Activated CD8-positive, alpha-beta memory T cell treated with anti-CD3 and anti-CD28 coated beads, Interleukin-2, amount 10 ng/mL, durations not matched to agents 7 days and 5 days (primary cell): ENCODE measurements at places on chromosomes 1 and 21.
A peak's percentile ranks its signal among the peaks of the same experiment; 100 is the strongest.

DNA sequence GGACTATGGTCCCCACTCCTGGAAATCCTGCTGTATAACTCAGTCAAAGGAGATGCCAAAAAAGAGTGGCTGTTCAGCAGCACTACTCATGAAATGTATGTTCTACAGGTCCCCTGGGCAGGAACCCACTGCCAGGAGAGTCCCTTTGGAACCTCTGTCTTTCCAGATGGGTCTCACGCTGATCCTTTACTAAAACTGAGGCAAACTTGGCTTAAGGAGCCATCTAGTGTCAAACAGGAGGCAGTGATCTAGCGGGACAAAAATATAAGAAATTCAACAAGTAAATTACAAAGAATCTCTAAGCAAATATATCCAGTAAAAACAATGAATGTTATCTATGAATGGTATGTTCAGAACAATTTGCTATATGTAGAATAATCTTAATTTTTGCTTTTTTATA, 80.5 kb upstream of the PRMT6 start:
- H3K27ac ChIP-seq, result no peak overlapping the region
- H3K4me1 ChIP-seq, result no peaks in the 10 kb centered on the region
- H3K4me3 ChIP-seq, result no peak overlapping the region
- H3K36me3 ChIP-seq, result no peaks in the 10 kb centered on the region
- no peaks in the 10 kb centered on the region for H3K27me3 ChIP-seq
- no peak for DNase-seq

- H3K27me3 ChIP-seq, result no peaks in the 10 kb centered on the region
- H3K36me3 ChIP-seq, result no peaks in the 10 kb centered on the region
- no peak overlapping the region for H3K4me3 ChIP-seq
- H3K4me1 ChIP-seq, result no peaks in the 10 kb centered on the region
- no peak overlapping the region for H3K27ac ChIP-seq
Observed at GRCh38 chr1:53509775-53510174, 50.6 kb downstream of the DMRTB1 start.

GRCh38 chr1:225820522-225821120, 10.7 kb downstream of the EPHX1 start:
- H3K36me3 ChIP-seq, result no peaks in the 10 kb centered on the region

DNA sequence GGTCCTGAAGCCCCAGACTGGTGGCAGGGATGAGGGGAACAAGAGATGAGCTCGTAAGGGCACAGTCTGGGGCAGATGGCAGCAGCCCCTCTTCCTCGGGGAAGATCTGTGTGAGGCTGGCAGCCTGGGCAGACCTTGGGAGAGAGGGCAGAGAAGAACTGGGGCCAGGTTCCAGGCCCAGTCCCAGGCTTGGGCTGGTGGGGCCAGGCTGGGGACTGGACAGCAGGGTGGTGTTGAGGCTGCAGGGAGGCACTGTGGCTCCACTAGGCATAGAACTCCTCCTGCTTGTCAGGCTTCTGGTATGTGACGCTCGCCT, 35.7 kb downstream of the SDC3 start:
- H3K36me3 ChIP-seq, result no peaks in the 10 kb centered on the region
- H3K4me3 ChIP-seq, result no peak overlapping the region
- no peak overlapping the region for H3K27ac ChIP-seq
- DNase-seq, result no peak
- peaks cover 5% of the 10 kb centered on the region for H3K4me1 ChIP-seq

DNA sequence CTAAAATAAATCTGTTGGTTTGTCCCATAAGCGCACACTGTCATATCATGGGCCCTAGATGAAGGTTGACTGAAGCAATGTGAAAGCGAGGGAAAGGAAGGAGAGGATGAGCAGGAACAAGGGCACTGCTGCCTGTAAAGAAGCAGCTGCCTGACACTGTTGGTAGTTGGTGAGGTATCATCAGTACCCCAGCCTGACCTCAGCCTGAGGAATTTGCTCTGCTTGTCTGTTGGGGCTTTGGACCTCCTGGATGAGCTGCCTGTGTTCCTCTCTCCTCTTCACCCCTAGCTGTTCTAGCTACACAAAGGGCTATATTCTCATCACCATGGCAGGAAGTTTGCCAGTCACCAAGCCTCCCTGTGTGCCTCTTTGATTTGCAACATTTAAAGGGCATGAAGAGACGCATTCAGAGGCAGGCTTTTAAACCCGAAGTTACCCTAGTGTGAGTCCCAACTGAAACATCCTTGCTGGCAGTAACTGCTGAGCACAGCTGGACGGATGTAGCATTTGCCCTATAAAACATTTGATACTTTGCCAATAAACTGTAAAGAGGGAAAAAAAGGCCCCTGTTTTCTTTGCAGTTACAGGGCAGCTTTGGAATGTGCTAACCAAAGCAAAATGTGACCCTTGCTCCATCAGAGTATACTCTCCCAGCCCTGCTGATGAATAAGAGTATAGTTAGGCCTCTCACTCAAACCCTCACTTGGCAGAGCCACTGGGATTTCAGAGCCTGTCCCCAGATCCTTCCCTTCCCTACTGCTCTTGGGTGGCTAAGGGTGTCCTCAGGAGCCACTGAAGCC, 22.2 kb upstream of the SPATA6 start:
- no peaks in the 10 kb centered on the region for H3K36me3 ChIP-seq
- DNase-seq, result no peak
- no peaks in the 10 kb centered on the region for H3K4me1 ChIP-seq
- no peak overlapping the region for H3K27ac ChIP-seq

DNA sequence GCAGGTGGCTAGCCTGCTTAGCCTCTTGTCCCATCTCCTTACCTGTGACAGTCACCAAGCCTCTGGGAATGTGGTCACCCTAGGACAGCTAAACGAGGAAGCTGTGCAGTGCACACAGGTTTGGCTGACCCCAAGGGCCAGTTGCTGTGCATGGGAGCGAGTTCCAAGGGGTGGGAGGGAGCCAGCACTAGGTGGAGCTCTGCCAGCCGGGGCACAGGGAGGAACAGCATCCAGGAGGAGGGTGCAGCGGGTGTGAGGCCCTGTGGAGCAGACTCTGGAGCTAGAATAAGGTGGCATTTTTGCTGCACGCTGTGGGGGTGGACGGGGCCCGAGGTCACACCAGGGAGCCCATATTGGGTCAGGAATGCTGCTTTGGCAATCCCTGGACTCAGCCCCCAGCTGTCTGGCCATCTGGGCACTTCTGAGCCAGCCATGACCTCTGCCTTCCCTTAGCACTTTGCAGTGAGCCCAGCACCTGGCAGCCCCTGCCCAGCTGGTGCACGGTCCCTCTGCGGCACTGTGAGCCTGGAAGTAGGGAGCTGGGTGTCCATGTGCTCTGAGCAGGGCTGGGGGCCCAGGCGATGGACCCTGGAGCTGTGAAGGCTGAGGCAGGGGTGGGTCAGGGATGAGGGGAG, 8.7 kb downstream of the PDXK start:
- H3K4me1 ChIP-seq, result peaks cover 46% of the 10 kb centered on the region
- H3K36me3 ChIP-seq, result peaks cover 5% of the 10 kb centered on the region

DNA sequence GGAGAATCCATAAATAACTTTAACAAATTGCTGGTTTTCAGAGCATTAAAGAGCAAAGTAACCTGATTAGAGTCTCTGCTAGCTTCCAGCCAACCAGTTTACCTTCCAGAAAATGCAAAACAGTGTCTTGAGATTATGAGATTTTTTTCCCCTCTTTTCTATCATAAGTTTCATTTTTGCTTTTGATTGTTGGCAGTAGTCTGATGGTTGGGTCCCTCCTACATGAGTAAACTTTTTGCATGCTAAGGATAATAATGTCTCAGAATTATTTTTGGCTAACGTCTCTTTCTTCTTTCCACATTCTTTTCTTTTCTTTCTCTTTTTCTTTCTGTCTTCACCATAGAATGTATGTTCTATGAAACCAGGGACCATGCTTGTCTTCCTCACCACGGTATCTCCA, 6.3 kb upstream of the ADAMTS5 start:
- no peak for DNase-seq
- H3K4me1 ChIP-seq, result no peaks in the 10 kb centered on the region
- no peaks in the 10 kb centered on the region for H3K36me3 ChIP-seq
- peaks cover 4% of the 10 kb centered on the region for H3K27me3 ChIP-seq
- no peak overlapping the region for H3K27ac ChIP-seq

DNA sequence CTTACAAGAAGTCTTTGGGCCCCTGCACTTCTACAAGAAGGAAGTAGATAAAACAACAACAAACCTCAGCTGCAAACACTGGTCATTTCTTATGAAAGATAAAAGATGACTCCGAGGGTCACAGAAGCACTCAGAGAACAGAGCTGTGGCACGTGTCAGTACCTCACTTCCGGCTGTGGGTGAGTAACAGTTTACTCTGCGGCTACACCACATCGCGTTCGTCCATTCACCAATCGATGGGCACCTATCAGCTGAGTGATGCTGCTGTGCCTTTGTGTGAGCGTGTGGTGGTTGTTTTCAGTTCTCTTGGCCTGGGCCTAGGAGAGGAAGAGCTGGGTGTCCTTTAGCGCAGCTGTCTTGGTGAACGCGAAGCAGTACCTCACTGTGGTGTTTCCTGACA, 49.9 kb downstream of the COL6A1 start:
- H3K4me1 ChIP-seq, result no peaks in the 10 kb centered on the region
- no peak for DNase-seq
- H3K4me3 ChIP-seq, result no peak overlapping the region
- H3K36me3 ChIP-seq, result no peaks in the 10 kb centered on the region
- H3K27me3 ChIP-seq, result peaks cover 6% of the 10 kb centered on the region

- no peak overlapping the region for H3K27ac ChIP-seq
- no peaks in the 10 kb centered on the region for H3K4me1 ChIP-seq
- DNase-seq, result no peak
- H3K4me3 ChIP-seq, result no peak overlapping the region
- H3K36me3 ChIP-seq, result no peaks in the 10 kb centered on the region
Observed at GRCh38 chr1:65247419-65248359, 61.7 kb upstream of the DNAJC6 start.

DNA sequence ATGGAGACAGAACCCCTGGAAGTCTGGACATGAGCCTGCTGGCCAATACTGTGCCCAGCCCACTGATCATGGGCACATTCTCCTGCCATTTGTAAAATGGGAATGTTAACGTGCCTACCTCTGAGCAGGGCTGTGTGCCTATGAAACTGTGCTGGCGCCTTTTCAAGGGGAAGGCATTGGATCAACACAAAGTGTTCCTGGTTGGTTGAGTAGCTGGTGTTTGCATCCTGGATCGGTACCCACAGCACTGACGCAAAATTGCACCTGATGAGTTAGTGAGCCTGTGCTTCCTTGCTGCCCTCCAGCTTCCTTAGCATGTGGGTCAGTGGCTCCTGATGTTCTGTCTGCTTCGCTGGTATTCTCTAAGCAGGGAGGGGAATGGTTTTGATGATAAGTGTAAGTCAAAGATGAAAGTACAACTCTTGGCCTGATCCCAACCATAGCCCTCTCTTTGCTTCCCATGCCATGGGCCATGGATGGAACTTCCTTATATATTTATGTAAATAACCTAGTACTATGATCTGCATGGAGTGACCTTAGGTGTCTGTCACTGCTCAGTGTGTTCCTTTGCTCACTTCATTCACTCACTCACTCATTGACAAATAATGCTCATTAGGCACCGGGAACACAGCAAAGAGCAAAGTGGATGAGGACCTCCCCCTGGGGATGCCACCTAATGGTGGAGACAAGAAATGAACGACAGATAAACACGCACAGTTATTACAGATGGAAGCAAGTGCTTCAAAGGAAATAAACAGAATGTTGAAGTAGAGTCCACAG, 22.7 kb downstream of the MAB21L3 start:
- H3K36me3 ChIP-seq, result no peaks in the 10 kb centered on the region
- H3K27ac ChIP-seq, result no peak overlapping the region
- no peak overlapping the region for H3K4me3 ChIP-seq

DNA sequence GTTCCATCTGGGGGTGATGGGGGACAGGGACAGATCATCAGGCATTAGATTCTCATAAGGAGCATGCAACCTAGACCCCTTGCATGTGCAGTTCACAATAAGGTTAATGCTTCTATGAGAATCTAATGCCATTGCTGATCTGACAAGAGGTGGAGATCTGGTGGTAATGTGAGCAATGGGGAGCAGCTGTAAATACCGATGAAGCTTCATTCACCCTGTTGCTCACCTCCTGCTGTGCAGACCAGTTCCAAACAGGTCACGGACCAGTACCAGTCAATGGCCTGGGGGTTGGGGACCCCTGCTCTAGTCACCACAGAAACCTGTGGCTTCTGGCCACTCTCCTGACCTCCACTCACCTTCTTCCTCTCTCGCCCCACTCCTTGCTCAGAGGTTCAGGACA, 229.9 kb downstream of the PTPRU start:
- peaks cover 2% of the 10 kb centered on the region for H3K27me3 ChIP-seq
- H3K4me1 ChIP-seq, result no peaks in the 10 kb centered on the region
- no peak overlapping the region for H3K27ac ChIP-seq

DNA sequence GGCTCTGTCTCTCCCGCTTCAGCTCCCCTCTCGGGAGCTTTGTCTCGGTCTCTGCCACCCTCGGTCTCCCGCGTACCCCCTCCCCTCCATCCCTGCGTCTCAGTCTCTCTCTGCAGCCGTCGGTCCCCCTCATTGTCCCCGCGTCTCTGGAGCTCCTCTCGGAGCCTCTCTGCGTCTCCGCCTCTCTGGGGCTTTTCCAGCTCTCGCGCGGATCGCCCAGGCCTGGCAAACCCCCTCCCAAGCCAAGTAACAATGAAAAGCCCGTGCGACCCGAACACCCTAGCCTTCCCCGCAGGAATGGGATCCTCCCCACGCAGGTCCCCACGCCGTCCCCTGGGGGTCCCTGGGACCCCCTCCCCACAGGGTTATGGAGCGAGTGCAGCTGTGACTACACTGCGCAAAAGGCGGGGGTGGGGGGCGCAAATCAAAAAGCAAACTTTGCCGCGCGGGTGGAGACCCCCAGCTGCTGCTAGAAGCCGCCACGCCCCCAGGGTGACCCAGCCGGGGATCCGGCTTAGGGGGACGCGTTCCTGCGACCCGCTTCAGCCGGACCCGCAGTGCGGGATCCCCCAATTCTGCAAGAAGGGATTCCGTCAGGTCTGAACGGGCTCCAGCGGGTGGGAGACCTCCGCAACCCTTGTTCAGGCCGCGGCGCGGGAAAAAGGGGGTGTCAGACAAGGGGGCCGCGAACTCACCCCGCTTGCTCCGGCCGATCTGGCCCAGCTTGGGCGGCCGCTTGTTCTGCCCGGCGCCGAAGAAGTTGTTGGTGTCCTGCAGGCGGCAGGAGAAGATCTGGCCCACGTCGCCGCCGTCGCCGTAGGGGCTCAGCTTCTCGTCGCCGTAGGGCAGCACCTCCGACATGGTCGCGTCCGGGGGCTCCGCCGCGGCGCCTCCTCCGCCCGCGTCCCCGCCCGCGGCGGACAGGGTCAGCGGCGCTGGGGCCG, 1.2 kb downstream of the CAMK2N1 start:
- no peak overlapping the region for H3K27ac ChIP-seq
- no peak for DNase-seq
- H3K36me3 ChIP-seq, result no peaks in the 10 kb centered on the region
- H3K4me1 ChIP-seq, result peaks cover 10% of the 10 kb centered on the region
- peak overlapping the region; percentile 50 for H3K4me3 ChIP-seq
- H3K27me3 ChIP-seq, result peaks cover 83% of the 10 kb centered on the region

DNA sequence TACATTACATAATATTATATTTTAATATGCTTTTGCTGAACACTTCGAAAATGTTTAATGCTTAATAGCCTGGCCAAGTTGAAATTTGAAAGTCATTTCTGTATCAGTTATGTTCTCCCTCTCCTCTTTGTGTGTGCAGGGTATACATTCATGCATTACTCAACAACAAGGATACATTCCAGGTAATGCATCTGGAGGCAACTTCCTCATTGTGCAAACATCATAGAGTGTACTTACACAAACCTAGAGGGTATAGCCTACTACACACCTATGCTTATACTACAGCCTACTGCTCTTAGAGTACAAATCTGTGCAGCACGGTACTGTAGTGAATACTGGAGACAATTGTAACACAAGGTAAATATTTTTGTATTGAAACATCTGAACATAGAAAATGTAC, 407.3 kb downstream of the MRPL39 start:
- no peak for DNase-seq
- H3K4me1 ChIP-seq, result no peaks in the 10 kb centered on the region
- H3K27me3 ChIP-seq, result no peaks in the 10 kb centered on the region
